ENCODE measurements at places on chromosomes 7 and 10.

DNA sequence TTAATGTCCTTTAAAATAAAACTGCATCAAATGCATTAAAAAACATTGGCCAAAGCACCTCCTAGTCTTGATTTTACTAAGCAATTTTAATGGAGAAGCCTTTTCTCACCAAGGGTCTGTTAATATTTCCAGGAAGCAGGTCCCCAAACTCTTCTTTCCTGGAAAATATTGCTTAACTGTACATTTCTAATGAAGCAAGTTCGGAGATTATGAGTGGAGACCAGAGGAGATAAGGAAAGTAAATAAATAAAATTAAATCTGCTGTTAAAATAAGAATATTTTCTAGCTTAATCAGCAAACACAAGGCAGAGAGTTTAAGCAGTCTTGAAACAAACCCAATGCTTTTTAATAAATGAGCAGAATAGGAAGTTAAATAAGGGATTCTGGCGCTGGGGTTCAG, 322.4 kb downstream of the PTEN start:
- DNase-seq, result no peak

- DNase-seq, result no peak
Measured at GRCh38 chr7:107915541-107915940, 24.6 kb downstream of the DLD start.

GRCh38 chr7:155753446-155753965, 58.8 kb downstream of the SHH start:
- no peak for DNase-seq

DNA sequence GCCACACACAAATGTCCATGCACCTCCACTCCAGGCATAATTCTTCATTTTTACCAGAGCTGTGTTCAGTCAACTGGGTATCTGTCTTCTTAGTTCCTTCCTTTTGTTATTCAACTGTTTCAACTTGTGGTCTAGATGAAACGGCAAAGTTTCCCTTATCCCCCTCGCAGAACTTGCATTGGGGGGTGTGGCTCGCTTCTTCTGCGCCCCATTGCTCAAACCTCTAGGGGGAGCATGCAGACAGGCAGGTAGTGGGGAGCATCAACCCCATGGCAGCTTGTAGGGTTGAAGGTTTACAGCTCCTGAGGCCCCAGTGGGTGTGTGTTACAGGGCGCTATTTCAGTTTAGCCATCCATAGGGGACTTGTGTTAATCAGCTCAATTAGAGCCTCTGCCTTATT, 38.3 kb upstream of the COBL start:
- no peak for DNase-seq

DNA sequence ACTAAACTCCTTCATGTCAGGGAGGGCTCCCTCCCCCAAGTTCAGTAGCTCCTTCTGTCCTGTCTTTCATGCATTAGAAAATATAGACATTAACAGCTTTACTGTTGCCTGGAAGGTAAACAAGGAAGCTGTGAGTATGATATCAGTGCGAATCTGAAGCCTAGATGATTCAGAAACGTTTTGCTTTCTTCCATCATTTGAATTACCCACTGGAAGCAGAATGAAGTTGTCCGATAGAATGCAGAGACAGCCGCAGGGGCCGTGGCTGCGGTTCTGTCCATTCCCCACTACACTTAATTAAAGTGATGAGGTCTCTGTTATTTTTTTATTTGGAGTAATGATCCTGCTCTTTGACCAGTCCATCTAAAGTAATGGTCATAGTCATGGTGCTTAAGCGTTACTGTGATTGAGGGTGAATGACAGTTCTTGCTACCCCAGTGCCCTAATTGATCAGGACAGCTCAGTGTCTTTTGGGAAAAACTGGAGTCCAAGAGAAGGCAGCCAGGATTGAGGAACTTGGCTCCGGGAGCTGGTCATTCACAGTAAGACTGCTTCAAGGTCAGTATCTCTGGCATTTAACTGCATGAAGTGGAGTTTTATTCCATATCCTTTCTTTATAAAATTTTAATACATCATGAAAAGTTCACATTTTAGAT, 69.9 kb downstream of the PTPRE start:
- DNase-seq, result no peak

DNA sequence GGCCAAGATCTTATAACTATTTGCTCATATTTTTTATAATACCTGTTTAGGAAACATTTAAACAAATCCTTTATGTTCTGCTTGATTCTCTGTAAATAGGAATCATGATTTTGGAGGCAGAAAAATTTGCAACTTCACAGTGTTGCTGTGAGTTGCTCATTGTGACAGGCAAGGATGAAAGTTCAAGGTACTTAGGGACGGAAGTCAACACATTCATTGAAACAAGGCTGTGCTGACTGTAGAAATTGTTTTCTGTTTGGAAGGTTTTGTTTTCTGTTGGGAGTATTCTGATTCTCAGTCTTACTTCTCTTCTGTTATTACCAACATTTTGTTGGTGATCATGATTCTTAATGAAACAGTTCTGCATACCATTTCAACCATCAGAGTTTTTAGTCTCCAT, 54.9 kb downstream of the FANK1 start:
- DNase-seq, result no peak

- no peak for DNase-seq
Measured at GRCh38 chr7:66146701-66147100, 32.1 kb downstream of the CRCP start.

GRCh38 chr7:87220734-87221215, 1.2 kb upstream of the TMEM243 start:
- DNase-seq, result peak; percentile 19

DNA sequence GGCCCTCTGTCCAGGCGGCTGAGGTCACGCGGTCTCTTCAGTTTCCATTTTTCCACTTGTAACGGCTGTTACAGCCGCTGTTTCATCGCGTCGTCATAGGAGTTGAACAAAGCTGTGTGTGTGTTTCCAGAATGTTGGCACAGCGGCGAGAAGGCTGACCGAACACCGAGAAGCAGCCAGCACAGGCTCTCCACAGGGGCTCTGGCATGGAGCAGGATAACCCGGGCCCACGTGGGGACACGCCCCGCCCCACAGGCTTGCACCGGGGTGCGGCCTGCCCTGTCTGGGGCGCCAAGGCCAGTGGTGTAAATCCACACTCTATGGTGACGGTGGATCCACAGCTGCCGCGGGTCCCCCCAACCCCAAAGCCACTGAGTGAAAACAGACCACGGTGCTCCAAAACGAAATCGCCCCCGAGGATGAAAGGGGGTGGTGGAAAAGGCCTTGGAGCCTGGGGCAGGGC, 448.2 kb downstream of the DNAJB6 start:
- no peak for DNase-seq

GRCh38 chr10:28558186-28558585, 25.3 kb downstream of the WAC start:
- no peak for DNase-seq

- no peak for DNase-seq
Measured at GRCh38 chr10:89147256-89147655, 59.9 kb downstream of the CH25H start.

- DNase-seq, result no peak
Measured at GRCh38 chr10:47256751-47257336, 43.2 kb upstream of the GDF10 start.

GRCh38 chr10:78215645-78216044, 182.0 kb downstream of the RPS24 start:
- DNase-seq, result no peak

- no peak for DNase-seq
Measured at GRCh38 chr10:126420567-126421300, 32.5 kb upstream of the ADAM12 start.

DNA sequence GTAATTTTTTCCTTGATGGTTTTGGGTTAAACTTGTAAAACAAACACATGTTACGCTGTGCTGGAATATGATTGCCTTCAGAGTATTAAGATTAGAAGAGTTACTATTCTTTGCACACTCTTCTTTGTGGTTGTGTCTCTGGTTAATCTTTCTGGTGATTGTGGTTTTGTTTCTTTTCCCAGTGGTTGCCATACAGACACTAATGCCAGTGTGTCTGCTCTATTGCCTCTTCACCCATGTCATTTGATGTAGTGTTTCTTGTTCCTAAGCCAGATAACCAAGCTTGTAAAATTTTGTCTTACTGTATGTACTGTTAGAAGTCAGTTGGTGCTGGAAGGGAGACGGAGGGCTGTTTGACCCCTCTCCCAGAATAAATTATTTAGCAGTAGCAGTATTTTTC, 124.8 kb downstream of the PHTF2 start:
- no peak for DNase-seq

- no peak for DNase-seq
Measured at GRCh38 chr10:105188737-105189462, 547.8 kb downstream of the SORCS3 start.

- no peak for DNase-seq
Measured at GRCh38 chr10:110448682-110449418, 48.9 kb upstream of the DUSP5 start.

GRCh38 chr7:57412618-57413017, 37.4 kb upstream of the ZNF716 start:
- no peak for DNase-seq

DNA sequence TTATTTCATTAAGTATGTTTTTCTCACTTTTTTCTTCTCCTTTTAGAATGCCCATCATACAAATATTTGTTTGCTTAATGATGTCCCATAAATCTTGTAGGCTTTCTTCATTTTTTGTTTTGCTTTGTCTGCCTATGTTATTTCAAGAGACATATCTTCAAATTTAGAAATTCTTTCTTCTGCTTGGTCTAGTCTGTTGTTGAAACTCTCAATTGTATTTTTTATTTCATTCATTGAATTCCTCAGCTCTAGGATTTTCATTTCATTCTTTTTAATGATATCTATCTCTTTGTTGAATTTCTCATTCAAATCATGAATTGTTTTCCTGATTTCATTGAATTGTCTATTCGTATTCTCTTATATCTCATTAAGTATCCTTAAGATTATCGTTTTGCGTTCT, 125.1 kb upstream of the VIPR2 start:
- DNase-seq, result no peak

- DNase-seq, result no peak
Measured at GRCh38 chr10:66307826-66308225, 618.0 kb upstream of the LRRTM3 start.

DNA sequence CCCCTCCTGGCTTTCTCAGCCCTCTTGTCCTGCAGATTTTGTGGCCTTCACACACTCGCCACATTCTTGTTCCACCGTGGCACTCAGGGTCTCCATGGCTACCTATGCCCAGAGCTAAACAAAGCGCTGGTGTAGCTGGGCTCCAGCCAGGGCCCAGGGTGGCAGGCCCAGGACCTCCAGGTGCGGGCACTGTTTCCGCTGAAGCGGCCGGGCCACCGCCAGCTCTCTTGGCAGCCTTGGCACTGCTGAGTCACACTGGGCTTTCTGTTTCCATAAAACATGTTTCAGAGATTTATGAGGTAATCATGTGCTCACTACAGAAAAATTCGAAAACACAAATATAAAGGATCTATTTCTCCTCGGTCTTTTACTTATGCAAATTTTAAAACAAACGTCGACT, 51.3 kb downstream of the AOC1 start:
- no peak for DNase-seq

GRCh38 chr10:8445353-8445752, 390.9 kb downstream of the GATA3 start:
- no peak for DNase-seq

DNA sequence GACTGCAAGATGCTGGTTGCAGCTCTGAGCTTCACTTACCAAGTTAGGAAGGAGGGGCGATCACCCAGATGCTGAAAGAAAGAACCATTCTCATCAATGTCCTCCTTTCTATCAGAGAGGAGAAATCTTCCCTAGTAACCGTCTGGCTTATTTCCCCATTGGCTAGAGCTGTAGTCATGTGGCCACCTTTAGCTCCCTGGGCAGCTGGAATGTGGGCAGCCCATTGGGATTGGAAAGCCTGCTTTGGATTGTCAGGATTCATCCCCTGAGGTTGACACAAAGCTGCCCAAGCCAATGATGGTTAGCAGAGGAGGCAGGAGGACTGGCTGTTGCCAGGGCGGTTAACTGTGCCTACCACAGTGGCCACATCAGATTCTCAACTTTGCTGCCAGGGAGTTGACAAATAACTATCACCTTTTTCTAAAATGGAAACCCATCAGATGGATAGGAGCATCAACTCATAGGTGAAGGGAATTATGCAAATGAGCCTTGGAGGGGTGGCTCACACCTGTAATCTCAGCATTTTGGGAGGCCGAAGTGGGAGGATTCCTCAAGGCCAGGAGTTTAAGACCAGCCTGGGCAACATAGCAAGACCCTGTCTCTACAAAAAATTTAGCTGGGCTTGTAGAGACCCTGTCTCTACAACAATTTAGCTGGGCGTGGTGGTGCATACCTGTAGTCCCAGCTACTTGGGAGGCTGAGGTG, 206.4 kb upstream of the GALNT17 start:
- no peak for DNase-seq

DNA sequence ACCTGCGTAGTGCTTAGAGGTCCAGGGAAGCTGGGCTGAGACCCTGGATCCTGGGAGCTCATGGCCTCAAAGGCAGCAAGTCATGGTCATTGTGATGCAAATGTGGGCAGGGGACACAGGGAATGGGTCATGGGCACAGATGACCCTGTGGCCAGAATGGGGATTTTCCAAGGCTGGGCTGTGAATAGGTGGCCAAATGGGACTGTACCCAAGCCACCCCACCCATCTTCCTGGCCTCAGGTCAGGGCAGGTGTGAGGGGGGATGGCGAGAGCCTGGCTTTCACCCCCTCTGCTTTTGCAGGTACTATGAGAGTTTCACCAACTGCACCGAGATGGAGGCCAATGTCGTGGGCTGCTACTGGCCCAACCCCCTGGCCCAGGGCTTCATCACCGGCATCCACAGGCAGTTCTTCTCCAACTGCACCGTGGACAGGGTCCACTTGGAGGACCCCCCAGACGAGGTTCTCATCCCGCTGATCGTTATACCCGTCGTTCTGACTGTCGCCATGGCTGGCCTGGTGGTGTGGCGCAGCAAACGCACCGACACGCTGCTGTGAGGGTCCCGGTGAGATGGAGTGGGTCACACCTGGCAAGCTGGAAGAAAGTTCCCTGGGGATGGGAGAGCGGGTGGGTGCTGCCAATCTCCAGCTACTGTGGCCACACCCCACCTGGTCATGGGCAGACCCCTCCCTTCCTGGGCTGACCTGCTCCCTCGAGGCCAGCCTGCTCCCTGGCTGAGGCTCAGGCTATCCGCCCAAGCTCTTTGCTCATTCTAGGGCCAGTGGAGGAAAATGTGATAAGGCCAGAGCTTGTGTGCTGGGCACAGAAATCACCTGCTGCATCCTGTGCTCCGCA, 25.5 kb downstream of the RAMP3 start:
- DNase-seq, result no peak

DNA sequence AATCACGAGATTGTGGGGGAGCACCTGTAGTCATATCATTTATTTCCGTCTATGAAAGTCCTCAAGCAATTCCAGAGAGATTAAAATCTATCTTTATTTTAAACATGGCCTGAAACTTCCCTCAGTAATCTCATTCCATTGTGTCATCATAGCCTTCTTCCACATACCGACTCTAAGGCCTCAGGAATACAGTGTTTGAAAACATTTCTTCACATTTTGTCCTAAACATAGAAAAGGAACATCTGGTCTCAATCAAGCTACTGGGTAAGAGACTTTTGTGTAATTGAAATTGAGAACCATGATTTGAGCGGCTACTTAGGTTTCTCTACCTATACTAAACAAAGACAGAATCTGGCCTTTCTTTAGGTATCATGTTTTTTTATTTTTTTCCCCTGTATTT, 78.0 kb upstream of the ELMO1 start:
- no peak for DNase-seq
